ENCODE measurements at places on chromosomes 11 and 22.

DNA sequence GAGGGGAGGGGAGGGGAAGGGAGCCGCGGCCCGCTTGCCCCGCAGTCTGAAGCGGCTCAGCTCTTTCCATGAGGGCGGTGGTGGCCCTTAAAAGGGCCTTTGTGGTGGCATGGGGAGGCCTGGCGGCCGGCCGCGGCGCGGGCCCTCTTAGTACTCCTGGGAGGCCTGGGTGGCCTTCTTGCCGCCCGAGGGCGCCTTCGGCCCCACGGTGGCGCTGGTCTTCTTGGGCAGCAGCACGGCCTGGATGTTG, 6.9 kb downstream of the DPAGT1 start:
- DNase-seq, result peak; percentile 77

GRCh38 chr11:44290208-44290607, 19.7 kb downstream of the ALX4 start:
- DNase-seq, result no peak

- DNase-seq, result no peak
Measured at GRCh38 chr11:89220684-89221339, 43.1 kb downstream of the TYR start.

DNA sequence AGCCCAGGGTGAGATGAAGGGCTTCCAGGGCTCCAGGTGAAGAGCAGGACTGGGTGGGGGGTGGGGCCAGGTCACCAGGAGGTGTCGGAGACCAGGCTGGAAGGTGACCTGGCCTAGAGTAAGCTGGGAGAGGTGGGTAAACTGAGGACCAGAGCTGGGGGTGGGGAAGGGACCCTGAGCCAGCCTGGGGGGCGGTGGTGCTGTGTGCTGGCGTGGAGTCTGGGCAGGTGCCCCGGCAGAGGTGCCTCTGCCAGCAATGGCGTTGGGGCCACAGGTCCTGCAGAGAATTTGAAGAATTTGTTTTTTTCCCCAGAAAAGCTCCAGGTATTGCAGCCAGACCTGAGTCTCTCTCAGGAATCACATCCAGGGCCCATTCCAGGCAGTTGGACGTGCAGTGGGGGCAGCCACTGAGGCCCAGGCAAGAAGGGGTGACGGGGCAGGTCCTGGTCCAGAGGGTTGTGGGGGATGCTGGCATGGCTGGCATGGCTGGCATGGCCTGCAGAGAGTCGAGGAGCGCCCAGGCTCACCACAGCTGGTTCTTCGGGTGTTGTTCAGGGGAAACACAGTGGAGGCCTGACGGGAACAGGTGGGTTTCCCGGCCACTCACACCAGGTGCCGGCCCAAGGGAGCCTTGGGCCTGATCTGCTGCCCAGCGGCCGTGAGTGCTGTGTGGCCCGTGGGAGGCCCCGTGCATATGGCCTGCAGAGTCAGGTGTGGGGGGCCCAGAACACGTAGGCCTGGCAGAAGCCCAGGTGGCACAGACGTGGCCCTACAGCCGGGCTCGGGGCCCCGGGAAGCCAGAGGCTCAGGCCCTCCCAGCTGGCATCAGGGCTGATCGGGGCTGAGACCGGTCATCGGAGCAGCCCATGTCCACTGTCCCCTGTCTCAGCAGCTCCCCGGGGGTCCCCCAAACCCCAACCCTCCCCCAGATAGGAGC, 6.4 kb upstream of the MUC6 start:
- DNase-seq, result no peak

- DNase-seq, result no peak
Measured at GRCh38 chr11:80831374-80831773, 1390.5 kb upstream of the TENM4 start.

GRCh38 chr11:9038541-9038940, 34.7 kb upstream of the NRIP3 start:
- no peak for DNase-seq

DNA sequence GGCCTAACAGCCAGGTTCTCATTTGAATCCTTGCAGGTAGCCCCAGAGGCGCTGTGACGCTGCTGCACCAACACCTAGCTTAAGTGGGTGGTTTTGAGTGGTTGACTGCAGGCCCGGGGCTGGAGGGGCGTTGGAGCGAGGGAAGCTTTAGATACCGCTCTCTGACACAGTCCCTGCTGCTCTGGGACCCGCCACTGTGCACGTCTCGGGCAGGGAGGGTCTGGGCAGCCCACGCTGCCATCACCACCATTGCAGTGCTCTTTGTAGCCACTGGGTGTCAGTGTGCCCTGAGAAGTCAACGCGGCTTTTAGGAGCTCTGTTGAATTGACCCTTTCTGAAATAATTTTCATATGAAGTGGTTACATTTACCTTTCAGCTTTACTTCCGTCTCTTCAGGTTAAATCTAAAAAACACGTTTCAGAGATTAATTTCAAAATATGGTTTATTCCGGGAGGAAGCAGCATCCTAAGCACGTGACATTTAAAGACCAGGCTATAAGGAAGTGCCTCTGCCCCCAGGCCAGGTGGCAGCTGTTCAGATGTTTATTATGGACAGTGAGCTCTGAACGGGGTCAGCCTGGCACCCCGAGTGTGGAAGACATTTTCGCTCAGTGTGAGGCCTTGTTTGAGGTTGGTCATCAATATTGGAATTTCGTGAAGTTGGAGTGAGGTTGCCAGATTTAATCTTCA, 30.9 kb upstream of the PARVB start:
- peak; percentile 57 for DNase-seq

GRCh38 chr11:66111158-66111557, 41.1 kb downstream of the PACS1 start:
- DNase-seq, result no peak

DNA sequence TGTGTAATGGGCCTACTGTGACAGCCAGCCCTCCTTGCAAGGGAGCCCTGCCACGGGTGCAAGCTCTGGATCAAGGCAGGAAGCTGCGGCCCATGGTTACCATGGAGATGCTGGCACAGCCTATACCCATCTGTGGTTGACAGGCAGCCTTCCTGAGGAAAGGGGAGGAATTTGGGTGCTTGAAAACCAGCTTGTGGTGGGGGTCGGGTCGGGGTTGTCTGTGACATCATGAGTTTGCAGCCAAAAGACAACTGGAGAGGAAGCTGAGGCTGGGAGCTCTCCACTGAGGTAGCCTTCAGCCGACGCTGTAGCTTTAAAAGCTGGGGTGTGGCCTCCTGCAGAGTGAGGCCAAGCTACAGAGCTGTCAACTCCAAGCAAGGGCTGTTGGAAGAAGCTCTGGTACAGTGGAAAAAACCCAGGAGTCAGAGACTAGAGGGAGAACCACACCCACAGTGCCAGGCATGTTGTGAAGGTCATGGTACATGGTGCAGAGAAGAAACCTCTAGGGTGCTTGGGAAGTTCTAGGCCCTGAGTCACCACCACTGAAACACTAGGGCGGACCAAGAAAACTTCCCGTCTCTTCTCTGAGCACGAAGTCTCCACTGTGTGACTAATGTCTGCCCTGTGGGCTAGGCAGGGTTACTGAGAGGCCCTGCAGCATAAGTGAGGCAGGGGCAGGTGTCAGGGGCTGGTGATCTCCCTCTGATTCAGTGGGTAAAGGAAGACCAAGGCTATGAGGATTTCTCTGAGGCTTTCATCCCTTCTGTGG, 10.8 kb upstream of the LDHA start:
- DNase-seq, result peak; percentile 91

DNA sequence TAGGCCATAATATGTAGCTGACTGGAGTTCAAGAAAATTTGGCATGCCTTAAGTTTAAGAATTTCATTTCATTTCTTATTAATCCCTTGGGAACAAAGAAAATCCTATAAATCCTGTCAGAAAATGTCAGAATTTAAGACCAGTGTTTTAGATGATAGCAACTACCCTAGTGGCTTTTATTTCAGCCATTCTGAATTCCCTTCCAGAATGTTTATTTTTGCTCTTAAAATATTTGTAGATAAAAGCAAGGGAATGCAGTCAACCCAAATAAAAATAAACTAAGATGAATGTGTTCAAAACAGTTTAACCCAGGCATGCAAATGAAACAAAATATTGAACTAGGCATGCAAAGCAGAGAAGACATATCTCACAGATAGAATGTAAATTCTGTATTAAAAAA, 356.9 kb upstream of the LRRC4C start:
- no peak for DNase-seq

DNA sequence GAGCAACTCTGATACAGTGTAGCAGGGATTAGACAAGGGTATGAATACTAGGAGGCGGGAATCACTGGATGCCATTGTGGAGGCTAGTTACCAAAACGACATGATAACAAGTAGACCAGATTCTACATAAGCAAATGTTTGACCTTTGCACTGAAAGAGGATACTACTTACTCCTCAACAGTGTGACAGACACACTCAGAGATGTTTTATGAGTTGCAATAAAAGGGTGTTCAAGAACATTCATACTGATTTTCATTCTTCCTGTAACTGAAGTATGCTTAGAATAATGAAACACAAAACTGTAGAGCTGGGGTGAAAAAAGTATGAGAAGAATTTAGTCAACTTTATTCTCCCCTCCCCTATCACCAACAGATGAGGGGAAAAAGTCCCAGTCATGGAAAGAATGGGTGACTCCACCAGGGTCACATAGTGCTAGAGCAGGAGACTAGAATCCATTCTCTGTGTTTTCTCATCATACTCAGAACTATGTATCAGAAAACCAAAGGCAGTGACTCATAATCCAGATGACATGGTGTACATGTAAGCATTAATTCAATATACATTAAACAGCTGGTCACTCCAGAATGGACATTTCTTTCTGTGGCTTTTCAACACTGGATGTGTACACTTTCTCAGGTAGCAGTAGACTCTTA, 32.8 kb downstream of the ARHGAP20 start:
- DNase-seq, result peak; percentile 61

Data from fibroblast of upper back skin (primary cell).